Stimulated activated CD4-positive, alpha-beta T cell treated with anti-CD3 and anti-CD28 coated beads, Interleukin-12 subunit alpha, Interleukin-12 subunit beta, amount 100 ng/mL, for 4 hours (primary cell): ENCODE measurements at places on chromosomes 2 and 18.

- DNase-seq = no peak
Measured at GRCh38 chr2:173058673-173059072, 17.0 kb upstream of the MAP3K20 start.

- DNase-seq = no peak
Measured at GRCh38 chr2:29697715-29698114, 223.7 kb downstream of the ALK start.

DNA sequence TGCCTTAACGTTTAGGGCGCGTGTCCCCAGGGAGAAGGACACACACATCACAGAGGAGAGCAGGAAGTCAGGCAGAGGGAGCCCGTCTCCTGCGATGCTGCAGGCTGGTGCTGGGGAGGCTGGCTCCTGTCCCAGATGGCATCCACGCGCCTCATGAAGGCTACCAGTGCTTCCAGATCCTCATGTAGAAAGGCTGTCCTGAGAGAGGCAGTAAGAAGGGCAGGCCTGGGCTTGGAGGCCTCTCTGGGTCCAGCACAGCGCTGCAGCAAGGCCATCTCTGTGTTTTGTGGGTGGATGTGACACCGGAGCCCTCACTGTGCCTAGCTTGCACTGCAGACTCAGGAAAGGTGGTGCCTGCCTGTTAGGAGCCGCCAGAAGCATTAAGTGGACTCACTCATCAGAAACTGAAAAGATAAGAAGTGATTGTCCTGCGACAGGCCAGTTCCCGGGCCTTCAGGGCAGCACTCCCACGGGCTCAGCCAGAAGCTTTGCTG lies 62.7 kb downstream of the FAM168B start:
- DNase-seq = no peak

DNA sequence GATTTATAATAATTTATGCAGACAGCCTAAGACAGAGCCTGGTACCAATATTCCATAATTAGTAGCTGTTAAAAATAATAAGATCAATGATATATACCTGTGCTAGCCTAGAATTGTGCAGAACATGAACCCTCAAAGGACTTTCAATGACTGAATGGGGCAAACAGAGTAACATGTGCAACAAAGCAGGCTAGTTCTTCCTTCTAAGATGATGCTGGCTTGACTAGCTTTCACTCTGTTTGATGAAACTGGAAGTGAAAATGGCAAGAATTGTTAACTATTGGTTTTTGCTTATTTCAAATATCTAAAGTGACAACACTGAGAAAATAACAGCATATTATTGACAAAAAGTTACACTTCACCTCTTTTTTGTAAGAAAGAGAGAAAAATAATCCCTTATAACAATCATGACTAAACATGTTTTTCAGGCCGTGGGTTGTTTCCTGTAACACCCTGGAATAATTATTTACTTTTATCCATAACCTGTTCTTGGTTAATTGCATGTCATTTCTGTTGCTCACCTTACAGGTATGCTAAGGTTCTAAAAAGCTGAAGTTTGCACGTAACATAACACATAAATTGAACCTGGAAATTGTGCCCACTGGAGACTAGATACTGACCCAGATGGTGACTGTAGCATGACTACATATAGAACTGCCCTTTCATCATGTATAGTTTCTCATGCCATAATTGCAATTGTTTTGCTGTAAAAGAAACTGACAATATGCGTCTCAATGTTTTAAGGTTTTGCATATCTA lies 108.7 kb downstream of the C18orf54 start:
- DNase-seq = no peak

DNA sequence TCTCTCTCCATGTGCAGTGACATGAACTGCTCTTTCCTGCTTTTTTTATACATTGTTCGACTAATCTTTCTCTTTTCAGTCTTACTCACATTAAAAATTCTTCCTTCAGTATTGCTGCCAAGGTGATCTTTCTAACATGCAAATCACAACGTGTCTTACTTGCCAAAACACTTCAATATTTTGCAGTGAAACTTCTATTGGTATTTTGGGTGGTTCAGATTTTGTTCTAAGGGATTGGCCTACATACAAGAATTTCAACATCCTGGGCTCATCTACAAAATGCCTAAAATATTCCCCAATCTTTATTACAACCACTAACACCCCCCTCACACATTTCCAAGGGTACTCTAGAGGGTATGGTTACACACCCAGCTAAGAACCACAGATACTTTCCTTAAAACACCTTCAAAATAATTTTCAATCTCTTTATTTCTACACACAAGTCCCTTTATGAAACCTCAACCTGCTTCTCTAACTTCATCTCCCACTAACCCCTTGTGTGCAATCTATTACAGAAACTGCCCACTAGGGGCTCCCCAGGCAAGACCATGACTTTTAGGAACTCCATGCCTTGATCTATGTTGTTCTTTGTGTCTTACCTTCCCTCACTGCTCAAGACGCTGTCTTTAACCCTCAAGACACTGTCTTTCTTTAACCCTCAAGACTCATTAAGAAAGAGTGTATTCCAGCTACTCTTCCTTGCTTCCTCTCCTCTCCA lies 50.9 kb downstream of the COL3A1 start:
- no peak for DNase-seq

DNA sequence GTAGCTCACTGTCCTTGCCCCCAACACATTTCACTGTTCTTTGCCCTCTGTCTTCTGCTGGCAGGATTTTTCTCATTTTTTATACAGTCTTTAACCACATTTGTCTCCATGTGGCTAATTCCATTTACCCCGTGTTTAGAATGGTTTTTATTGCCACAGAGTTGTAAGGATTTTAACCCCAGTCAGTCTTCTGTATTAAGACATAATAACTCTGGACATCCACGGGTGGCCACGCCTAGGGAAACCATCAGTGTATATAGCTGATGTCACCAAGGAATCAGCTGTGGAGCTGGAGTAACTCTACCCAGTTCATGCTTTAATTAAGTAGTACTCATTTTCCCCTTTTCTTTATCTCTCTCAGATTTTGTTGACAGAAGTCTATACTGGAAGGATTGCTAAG lies 139.8 kb downstream of the MAP4K4 start:
- DNase-seq = no peak

- no peak for DNase-seq
Measured at GRCh38 chr2:16262526-16263178, 322.3 kb downstream of the MYCN start.

- DNase-seq = no peak
Measured at GRCh38 chr18:36850527-36851201, 21.7 kb downstream of the KIAA1328 start.

- DNase-seq = no peak
Measured at GRCh38 chr18:58004317-58004716, 39.7 kb upstream of the NEDD4L start.

DNA sequence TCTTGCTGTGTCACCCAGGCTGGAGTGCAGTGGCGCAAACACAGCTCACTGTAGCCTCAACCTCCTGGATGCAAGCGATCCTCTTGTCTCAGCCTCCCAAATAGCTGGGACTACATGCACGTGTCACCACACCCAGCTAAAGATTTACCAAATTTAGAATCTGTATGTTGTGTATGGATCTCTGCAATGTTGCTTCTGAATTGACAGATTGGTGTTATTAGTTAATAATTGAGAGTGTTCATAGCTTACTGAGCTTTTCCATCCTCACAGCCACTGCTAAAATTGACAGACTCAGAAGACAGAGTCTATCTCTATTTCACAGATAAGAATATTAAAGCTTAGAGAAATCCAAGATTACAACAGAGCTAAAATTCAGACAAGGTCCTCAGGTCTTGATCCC lies 4.3 kb upstream of the NBAS start:
- no peak for DNase-seq

DNA sequence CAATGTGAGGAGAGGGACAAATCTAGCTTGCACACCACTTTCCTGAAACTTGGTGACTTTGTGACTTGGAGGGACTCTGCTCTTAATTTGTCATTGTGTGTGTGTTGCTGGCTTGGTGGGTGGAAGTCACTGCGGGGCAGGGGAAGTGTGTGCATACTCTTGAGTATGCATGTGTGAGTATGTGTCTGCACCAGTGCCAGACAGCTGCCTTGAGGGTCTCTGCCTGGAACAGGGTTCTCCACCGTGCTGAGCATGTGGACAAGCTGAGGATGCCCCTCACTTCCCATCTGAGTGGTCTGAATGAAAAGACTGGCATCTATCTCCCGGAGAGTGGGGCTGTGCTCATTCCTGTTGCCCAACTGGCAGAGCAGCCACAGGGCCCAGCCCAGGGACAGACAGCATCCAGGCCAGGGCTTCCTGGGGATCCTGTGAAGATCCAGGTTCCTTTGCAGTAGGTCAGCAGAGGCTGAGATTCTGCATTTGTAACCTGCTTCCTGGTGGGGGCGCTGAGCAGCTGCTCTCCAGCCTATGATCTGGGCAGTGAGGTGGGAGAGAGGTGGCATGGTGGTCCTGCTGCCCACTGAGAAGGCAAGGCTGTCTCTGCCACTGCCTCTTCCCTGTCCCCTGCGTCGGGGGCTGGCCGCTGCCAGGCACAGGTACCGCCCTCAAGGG lies 138.9 kb upstream of the HAAO start:
- no peak for DNase-seq

DNA sequence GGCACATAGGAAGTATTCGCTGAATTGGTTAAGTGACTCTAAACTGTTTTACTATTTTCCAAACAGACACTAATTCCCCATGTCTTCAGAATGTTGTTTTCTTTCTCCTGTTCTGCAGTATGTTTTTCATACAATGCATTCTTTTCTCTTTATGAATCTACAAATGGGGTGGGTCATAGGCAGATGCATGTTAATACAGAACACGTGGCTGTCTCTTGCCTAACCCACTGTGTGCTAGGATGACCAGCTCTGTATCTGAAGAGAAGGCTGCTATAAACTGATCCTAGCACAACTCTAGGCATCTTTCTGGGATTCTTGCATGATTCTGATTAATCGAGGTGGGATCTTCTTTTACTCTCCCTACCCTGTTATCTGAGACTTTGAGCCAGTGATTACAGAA lies 826.0 kb downstream of the PLCL1 start:
- DNase-seq = no peak

DNA sequence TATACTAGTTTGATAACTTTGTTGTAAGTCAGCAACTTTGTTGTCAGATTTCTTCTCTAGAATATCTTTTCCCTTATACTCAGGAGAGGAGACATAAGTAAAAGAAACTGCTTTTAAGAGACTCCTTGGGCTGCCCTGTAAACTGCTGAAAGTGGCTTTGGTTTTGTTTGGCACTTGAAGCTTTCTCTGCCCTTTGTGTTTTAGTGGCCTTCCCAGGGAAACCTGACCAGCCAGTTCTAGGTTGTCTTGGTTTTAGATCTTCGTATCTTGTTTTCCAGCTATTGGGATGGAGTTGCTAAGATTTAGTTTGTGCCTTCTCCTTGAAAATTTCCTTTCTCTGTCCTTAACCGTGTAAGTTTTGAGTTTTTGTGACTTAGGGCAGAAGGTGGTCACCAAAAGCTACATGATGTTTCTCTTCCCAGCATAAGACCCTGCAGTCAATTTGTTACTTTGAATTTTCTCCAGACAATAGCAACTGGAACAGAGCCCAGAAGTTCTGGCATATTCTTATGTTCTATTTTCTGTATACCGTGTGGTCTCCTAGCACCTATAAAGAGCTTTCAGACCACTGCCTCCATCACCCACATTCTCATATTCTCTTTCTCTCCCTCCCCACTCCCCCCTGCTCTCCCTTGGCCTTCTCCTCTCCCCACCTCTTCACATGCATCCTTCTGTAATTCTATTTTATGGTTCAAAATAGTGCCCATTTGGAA lies 81.1 kb downstream of the BOLA3 start:
- no peak for DNase-seq

GRCh38 chr2:65420712-65421431 lies 11.5 kb downstream of the SPRED2 start:
- no peak for DNase-seq

DNA sequence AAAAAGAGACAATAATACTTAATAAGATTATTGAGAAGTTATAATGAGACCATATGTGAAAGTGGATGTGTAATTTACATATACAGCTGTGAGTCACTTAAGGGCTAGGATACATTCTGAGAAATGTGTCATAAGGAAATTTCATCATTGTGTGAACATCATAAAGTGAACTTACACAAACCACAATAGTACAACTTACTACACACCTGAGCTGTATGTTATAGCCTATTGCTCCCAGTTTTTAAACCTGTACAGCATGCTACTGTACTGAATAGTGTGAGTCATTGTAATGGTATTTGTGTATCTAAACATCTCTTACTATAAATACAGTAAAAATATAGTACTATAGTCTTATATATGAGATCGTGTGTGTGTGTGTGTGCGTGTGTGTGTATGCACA lies 1420.3 kb upstream of the PIK3C3 start:
- DNase-seq = no peak

GRCh38 chr2:213065583-213066442 lies 85.6 kb downstream of the IKZF2 start:
- no peak for DNase-seq

GRCh38 chr18:45940724-45941123 lies 26.4 kb downstream of the EPG5 start:
- no peak for DNase-seq

DNA sequence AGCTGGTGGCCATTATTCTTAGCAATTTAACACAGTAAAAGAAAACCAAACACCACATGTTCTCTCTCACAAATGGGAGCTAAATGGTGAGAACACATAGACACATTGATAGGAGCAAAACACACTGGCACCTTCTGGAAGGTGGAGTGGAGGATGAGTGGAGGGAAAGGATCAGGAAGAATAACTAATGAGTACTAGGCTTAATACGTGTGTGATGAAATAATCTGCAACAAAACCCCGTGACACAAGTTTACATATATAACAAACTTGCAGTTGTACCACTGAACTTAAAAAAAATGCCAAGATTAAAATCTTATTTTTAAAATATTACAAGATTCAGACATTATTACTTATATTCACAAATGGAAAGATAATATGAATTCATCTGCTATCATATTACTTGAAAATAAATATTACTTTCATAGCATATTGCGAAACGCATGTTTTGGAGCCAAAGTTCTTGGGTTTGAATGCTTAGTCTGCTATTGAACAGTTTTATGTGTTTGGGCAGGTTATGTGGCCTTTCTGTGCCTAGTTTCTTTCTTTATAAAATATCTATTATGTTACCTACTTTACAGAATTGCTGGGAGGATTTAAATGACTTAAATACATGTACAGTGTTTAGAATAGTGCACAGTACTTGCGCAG lies 20.5 kb downstream of the ANKRD62 start:
- DNase-seq = no peak

- DNase-seq = no peak
Measured at GRCh38 chr18:63264871-63265270, 54.7 kb downstream of the BCL2 start.

DNA sequence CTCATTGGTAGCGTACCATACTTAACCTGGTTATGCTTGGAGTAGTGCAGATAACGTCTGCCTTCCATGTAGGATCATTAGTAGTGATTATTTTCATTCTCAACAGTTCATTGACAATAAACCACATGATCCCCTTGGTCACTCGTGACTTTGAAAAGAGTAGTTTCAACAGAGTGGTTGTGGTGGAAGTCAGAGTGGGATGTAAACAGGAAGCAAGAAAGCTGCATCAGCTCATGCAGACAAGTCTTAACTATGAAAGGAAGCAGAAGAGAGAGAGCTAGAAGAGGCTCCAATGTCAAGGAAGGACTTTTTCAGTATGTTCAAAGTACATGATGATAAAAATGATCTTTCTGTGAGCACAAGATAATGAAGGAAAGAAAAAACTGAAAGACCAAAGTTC lies 287.4 kb downstream of the MBD2 start:
- DNase-seq = no peak
